T-helper 22 cell (primary cell): ENCODE measurements at places on chromosomes 7 and 10.

GRCh38 chr10:83533290-83533689 is 606.0 kb upstream of the GHITM start:
- no peak for DNase-seq

DNA sequence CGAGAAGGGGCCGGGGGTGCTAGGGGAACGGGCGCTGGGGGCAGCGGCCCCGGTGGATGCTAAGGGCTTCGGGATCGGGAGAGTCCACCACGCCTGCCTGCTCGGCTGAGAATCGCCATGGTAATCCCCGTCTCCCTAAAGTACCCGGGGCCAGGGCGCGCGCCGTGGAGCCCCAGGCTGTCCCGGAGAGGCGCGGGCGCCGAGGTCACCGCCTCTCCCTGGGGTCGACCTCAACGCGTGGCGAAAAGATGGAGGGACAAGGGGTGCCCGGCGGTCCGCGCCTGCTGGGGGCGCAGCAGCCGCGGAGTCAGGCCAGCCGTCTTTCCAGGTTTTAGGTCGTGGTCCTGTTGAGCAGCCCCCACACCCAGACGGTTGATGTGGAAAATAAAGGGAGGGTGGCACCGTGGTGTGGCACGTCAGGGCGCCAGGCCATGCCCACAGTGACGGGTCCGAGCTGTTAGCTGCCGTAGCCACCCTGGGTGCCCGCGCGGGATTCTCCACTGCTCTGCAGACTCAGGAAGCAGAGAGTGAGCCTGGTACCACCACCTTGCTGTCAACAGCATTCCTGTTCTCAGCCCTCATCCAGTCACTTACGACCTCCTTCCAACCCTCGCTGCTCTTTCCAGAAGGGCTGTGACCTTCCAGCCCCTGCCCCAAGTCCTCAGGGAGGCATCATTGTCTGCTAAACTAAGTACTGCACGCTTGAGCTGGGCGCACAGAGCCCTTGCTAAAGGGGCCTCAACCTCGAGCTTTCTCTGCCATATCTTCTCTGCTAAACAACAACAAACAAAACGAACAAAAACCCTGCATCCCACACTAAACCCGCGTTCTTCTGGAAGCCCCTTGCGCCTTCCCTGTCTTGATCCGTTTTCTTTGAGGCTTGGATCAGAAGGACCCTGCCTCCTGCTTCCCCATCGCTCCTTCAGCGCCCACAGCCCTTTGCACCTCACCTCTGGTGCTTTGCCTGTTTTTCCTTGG is 666 bp downstream of the SMKR1 start:
- no peak for DNase-seq

DNA sequence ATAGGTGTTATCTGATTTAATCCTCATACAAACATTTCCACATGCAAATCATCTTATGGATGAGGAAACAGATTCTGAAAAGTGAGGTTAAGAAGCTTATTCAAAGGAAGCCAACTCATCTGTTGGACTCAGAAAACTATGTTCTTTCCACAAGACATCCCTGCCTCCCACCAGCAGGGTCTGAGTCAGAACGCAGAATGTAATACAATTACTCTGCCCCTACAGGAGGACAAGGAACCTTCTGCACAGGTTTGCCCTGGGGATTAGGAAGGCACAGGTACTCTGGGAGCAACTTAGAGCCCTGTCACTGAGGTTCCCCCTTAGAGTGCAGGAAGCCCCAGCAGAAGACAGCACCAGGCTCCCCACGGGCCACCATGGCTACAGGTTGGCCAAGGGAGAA is 255.7 kb downstream of the TNS3 start:
- DNase-seq, result no peak

GRCh38 chr7:39670052-39670451 is 46.7 kb downstream of the RALA start:
- DNase-seq, result no peak

GRCh38 chr10:100907773-100908363 is 4.9 kb upstream of the SLF2 start:
- DNase-seq, result no peak

DNA sequence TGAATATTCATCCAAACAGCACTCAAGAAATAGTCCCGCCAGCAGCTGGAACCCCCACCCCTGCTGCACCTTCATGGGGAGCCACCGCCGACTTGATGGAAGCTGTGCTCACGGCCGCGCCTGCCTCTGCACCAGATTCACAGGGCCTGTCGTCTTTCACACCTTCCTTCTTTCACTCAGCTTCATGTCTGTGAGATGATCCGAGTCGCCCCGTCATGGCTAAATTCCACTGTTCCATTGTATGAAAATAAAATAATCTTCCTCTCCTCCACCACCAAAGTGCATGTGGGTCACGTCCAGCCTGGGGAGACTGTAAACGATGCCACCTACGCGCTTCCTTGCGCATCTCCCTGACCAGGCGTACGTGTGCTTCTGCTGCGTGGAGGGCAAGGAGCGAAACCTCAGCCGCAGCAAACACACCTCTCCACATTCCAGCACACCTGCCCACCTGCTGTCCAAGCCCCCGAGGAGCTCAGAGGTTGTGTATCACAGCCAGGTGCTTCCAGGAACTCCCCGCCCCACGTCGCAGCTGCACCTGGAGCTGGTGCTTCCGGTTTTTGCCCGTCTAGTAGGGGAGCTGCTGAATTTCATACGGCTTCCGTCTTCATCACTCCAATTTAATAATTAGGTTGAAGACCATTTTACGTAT is 137.0 kb downstream of the PTPRN2 start:
- no peak for DNase-seq

GRCh38 chr7:14233076-14233867 is 243.8 kb upstream of the ETV1 start:
- DNase-seq, result no peak

GRCh38 chr10:17793823-17794644 is 15.1 kb upstream of the MRC1 start:
- no peak for DNase-seq

- DNase-seq, result no peak
Observed at GRCh38 chr10:5476918-5477525, 22.3 kb downstream of the CALML5 start.
